ENCODE measurements at places on chromosomes 7 and 10.
A peak's percentile ranks its signal among the peaks of the same experiment; 100 is the strongest.

- no peak for DNase-seq
These were observed 15.1 kb upstream of the ZNF273 start for GRCh38 chr7:64887756-64888508.

GRCh38 chr7:94012746-94013145 is 8.6 kb upstream of the BET1 start:
- no peak for DNase-seq

DNA sequence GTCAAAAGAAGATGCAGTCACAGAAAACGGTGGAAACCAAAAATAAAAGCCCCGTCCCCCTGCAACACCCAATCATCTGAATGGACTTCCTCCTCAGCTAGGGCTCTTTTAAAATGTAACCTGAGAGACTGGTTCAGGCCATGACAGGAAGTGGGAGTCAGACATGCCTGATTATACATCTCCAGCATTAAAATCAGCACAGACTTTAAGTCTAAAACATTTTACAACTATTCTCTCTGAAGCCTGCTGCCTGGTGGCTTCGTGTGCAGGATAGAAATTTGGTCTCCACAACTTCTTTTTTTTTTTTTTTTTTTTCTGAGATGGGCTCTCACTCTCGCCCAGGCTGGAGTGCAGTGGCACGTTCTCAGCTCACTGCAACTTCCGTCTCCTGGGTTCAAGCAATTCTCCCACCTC is 30.3 kb downstream of the HACD1 start:
- peak; percentile 5 for DNase-seq

DNA sequence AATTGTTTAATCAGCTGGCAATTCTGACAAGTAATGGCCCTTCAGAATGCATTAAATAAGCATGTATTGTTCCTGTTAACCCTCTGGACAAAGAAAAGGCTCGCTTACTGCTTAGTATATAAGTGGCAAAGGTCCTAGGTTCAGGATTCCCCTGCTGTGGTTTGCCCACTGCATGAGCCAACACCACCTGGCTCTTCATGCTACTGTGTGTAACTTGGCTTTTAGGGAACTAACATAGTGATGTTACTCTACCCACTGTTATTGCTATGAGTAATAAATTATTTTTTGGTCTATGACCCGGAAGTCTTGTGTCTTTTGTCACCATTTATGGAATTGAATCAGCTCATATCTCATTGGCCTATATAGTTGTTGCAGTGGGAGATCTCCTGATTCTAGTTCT is 791.7 kb upstream of the PHF14 start:
- no peak for DNase-seq

- DNase-seq: no peak
These were observed 6.4 kb upstream of the PRKCQ start for GRCh38 chr10:6586501-6586900.

DNA sequence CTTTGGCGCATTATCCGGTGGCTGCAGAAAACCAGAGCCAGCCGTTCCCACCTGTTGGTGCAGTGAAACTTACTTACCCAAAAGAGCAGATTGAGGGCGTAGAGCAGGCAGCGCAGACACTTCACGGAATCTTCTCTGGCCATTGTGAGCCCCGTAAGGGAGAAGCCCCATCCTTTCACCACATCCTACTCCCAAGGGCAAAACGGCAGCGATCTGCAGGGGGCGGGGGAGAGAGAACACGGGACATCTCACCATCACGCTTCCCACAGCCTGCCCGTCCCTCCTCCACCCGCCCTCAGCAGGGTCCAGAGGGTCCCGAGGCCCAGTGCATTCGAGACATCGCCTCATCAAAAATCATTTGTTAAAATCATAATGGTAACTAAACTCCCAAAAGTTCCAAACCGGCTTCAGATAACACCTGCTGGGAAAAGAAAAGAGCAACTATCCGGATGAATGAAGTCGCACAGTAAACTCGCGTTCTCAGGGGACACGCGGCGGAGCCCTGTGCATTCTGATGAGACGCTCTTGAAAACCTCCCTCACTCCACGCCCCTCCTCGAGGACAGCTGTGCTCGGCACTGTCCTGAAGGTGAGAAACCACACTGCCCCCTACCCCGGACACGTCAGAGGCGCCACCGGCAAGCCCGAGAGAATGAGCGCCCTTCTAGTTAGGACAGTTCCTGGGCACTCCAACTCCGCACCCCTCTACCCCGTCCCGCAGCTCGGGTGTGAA is 1.2 kb downstream of the TSPAN12 start:
- peak; percentile 2 for DNase-seq

DNA sequence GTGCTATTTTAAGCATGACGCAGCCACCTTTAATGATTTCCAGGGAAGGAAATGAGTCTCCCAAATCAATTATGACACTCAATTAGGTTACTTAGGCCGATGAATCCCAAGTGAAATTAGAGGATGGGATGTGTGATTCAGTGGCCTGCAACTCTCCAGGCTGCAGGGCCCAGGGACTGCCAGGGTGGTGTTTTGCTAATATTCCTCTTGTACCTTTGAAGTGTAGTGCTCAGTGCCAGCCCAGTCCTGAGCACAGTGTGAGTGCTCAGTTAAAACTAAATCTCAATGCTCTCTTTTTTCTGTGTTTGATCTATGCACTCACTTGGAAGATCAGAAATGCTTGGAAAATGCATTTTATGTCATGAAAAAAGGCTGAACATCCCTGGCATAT is 51.6 kb downstream of the SEM1 start:
- no peak for DNase-seq

- no peak for DNase-seq
These were observed 62.6 kb downstream of the ZNF777 start for GRCh38 chr7:149398195-149398820.

DNA sequence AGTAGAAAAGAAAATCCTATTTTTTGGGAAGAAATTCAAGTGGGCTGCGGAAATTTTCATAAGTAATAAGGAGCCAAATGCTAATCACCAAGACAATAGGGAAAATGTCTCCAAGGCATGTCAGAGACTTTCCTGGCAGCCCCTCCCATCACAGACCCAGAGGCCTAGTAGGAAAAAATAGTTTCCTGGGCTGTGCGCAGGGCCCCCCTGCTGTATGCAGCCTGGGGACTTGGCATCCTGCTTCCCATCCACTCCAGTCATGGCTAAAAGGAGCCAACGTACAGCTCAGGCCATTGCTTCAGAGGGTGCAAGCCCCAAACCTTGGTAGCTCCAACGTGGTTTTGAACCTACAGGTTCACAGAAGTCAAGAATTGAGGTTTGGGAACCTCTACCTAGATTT is 12.8 kb upstream of the POT1 start:
- no peak for DNase-seq
